ENCODE measurements at places on chromosomes 4 and X.

GRCh38 chr4:12588582-12588981 lies 895.6 kb downstream of the RAB28 start:
- DNase-seq, result no peak

- DNase-seq, result no peak
Observed at GRCh38 chrX:79138658-79139241, 5.7 kb upstream of the GPR174 start.

DNA sequence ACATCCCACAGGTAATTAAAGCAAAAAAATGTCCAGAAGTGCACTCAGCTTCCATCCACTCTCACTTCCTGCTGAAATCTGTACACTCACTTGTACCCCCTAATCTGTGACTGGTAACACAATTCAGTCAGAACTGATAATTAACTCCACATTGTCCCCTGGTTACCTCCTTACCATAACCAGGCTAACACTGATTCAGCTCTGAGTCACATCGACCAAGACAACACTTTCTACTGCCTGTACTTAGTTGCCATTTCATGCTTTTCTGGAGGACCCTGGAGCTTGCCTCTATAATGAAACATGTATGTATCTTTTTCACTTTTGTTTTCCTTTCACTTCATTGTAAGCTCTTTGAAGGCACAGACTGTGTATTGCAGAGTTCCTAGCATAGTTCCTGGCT lies 130.9 kb upstream of the GABRG1 start:
- DNase-seq, result no peak

DNA sequence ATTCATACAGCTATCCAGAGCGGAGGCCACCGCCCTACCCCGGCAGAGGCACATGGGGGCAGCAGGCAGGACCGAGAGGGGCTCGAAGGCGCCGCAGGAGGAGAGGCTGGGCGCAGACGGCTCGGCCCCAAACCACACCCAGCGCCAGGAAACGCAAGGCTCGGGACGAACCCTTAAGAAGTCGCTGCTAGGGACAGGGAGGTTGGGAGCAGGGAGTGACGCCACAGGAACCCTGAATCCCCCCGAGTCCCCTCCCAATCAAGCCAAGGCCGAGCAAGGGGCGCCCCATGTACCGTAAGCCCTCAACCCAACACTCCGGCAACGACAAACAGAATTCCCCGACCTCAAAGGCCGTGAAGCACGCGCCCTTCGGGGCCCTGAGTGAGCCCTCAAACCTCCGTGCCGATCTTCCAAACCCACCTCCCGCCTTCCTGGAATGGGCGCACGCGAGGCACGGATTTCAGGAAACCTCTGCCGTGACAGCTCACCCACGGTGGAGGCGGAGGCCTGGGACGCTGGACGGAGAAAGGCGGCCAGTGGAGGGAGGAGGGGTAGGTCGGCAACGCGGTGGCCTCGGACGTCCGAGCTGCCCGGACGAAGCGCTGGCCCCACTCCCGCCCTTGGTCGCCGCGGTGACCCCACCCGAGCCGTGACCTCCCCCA lies 1.8 kb downstream of the ZFYVE28 start:
- no peak for DNase-seq

DNA sequence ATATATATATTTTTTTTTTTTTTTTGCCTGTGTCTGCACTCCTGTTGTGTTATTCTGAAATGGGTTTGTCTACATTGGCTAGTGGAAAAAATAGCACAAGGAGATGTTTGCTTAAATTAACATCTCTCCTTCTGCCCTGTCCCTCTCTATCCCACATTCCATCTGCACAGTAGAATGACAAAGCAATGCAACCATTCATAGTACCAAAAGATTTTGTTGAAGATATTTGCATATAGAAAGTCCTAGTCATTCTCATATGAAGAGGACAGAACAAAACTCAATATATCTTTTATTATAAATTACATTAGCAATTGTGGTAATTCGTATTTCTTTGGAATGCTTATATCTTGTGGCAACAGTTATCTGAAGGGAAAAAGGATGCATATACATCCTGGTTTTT lies 88.3 kb upstream of the AGA start:
- DNase-seq, result no peak

DNA sequence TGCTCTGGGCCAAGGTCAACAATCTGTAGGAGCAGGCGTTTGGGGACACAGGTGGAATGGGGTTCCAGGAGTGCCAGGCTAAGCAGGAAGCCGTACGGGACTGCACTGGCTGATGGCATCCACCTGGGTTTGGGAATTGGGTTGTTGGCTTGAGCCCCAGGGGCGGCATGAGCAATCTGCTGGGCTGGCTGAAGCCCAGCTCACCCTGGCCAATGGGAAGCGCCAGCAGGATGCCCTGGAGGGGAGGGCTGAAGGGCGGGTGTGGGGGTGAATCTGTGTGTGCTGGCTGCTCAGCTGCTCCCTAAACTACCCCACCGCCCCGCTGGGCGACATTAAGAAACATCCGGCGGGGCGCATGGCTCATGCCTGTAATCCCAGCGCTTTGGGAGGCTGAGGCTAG lies 8.9 kb upstream of the RGS12 start:
- DNase-seq, result peak; percentile 39

DNA sequence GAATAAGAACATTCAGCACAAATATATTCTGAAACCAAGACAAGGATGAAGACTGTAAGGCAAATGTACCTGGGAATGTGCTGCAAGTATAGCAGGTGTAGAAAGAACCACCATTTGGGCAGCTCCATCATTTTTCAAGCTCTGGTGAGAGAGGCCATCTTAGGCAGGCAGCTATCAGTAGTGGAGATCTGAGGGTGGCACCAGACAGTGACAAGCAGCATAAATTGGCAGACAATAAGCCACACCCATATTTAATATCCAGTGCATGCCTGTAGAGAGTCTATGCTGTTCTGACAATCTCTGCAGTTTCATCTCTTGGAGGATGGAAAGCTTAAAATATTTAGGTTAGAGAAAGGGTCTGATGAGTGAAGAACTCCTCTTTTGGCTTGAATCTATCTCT lies 22.5 kb downstream of the CCNG2 start:
- no peak for DNase-seq

DNA sequence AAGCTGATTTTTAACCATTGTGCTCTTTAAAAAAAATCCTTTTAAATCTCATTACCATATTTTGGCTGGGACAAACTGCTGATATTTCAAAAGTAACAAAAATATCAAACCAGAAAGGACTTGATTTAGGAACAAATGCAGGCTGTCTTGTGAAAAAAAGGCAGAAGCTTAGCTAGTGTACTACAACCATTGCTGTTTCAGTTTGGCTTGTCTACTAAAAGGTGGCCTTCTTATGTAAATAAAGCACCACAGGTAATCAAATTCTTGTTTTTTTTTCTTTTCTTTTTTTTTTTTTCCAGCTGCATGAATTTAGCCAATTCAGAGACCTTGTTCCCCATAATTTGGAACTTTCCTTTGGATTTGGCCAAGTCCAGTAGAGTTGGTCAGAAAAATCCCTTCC lies 43.8 kb upstream of the MAGEA8 start:
- DNase-seq, result no peak

GRCh38 chr4:38055566-38055965 lies 95.4 kb downstream of the PTTG2 start:
- peak; percentile 4 for DNase-seq

GRCh38 chr4:37389967-37390580 lies 145.5 kb downstream of the NWD2 start:
- DNase-seq, result peak; percentile 67

- DNase-seq, result no peak
Observed at GRCh38 chr4:128571747-128572146, 237.8 kb upstream of the JADE1 start.

GRCh38 chrX:149996515-149996914 lies 58.2 kb upstream of the EOLA2 start:
- DNase-seq, result no peak

DNA sequence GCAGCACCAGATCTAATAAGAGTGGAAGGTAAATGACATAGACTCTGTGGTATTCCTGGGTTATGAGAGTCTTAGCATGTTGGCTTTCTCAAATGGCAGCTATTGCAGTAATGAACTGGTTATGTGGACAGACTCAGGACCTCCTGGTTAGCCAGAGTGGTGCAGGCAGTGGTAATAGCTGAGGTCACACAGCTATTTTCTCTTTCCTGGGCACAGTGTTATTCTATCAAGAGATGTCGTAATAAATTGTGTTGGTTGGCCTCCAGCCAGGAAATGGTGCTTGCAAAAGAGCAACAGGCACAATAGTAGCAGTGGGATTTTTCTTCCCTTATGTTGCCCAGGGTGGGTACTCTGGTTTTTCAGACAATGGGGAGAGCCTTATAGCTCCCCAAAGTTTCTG lies 279.2 kb upstream of the FGF16 start:
- no peak for DNase-seq
